Esophagus squamous epithelium (tissue), 5 donors: ENCODE measurements at places on chromosomes 2 and 18. TPM values are rescaled to one million over a fixed set of nuclear protein-coding genes. Genes with fewer than 3 reads are reported as not detected.

UGT1A5 gene
- total RNA-seq = 9.7 TPM

HTR2B gene
- 0.76 TPM for total RNA-seq

CRYGC gene
- not detected for total RNA-seq

TYMS gene
- total RNA-seq = 25.1 TPM

ACOXL gene
- total RNA-seq = not detected

CELF4 gene
- total RNA-seq = not detected

VSNL1 gene
- 46.5 TPM for total RNA-seq

COL6A3 gene
- total RNA-seq = 8.9 TPM

CYTIP gene
- 3.2 TPM for total RNA-seq

ZNF396 gene
- total RNA-seq = 2.0 TPM

SIX3 gene
- not detected for total RNA-seq

SERPINB4 gene
- total RNA-seq = 543 TPM

SRSF7 gene
- 106 TPM for total RNA-seq

BMP10 gene
- total RNA-seq = not detected

TRIP12 gene
- 84.8 TPM for total RNA-seq

EMILIN1 gene
- total RNA-seq = 7.9 TPM

APOB gene
- 0.62 TPM for total RNA-seq

PCBP1 gene
- 205 TPM for total RNA-seq

GATA6 gene
- 2.1 TPM for total RNA-seq

RESP18 gene
- not detected for total RNA-seq

KLHL29 gene
- total RNA-seq = 4.7 TPM

DNAH7 gene
- total RNA-seq = 0.15 TPM

CYP27C1 gene
- total RNA-seq = 0.95 TPM

TMEM178A gene
- 0.38 TPM for total RNA-seq
